ENCODE measurements at places on chromosomes 5 and 9. TPM values are rescaled to one million over a fixed set of nuclear protein-coding genes. Genes with fewer than 3 reads are reported as not detected.

- no peak for DNase-seq
Observed at GRCh38 chr5:94432499-94432898, 185.9 kb downstream of the KIAA0825 start.

- no peak for DNase-seq
Observed at GRCh38 chr5:100566382-100567141, 31.4 kb downstream of the FAM174A start.

DNA sequence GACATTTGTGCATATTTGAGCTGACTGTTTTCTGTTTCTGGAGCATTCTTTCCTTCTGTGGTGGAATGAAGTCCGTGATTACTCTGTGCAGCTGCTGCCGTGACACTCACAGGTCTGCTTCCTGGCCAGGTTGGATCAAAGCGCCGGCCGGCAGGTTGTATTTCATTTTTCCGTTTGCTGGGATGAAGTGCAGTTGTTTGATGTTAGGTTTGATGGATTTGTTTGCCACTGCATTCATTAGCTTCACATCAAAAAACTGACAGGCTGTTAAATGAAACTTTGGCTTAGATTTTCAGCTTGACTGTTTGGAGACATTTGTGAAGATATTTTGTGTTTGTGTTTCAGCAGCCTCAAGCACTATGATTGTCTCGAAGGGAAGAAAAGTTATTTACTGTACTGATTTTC lies 140.1 kb downstream of the KDM4C start:
- no peak for DNase-seq

GRCh38 chr9:1238407-1238806 lies 188.2 kb downstream of the DMRT2 start:
- DNase-seq: no peak

- DNase-seq: no peak
Observed at GRCh38 chr5:158126442-158127405, 267.8 kb upstream of the CLINT1 start.

GRCh38 chr5:59598547-59598874 lies 295.0 kb downstream of the PDE4D start:
- DNase-seq: no peak

DNA sequence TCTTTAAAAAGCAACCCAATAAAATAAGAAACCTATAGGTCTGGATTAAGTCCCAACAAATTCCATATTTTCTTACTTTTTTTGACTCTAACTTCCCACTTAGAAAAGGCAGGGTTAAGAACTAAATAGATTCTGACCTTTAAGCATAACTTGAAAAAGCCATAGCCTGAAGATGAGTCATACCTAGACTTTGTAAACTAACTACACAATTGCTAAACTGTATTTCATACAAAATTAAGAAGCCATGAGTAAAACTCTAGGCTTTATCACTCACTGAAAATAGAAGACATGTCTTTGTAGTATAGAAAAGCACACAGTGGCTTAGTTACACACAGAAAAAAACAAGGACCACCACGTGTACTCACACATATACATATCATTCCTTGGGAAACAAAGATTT lies 51.5 kb downstream of the MLLT3 start:
- no peak for DNase-seq

- DNase-seq: no peak
Observed at GRCh38 chr5:178785999-178786398, 55.5 kb upstream of the ZNF354A start.

DNA sequence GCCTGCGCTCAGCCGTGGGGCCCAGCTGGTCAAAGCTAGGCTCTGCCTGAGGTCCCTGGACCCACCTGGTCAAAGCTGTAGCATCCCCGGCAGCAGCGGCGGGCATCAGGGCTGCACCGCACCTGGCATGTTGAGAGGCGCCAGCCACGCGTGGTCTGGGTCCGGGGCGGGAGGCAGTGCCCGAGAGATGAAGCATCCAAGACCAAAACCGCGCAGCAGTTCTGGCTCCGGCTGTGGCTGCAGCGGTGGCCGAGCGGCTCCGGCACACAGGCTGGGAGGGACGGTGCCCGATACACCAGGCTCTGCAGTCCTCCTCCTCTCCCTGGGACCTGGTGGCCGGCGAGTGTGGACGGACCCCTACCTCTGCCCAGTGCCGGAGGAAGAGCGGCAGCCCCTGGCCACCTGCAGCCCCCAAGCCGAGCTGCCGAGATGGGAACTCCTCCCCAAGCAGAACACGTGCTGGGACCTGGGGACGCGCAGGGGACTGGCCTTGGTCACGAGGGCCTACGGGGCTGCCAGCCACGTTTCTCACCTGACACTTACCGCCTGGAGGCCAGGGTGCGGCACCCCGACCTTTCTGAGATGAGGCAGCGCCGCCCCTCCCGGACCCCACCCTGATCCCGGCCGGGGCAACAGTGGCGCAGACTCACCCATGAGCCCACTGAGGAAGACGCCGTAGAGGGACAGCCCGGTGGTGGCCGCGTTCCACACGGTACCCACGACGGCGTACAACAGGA lies 33.0 kb downstream of the SLC9A3 start:
- DNase-seq: no peak

GRCh38 chr9:73133921-73134407 lies 17.7 kb upstream of the ANXA1 start:
- no peak for DNase-seq

DNA sequence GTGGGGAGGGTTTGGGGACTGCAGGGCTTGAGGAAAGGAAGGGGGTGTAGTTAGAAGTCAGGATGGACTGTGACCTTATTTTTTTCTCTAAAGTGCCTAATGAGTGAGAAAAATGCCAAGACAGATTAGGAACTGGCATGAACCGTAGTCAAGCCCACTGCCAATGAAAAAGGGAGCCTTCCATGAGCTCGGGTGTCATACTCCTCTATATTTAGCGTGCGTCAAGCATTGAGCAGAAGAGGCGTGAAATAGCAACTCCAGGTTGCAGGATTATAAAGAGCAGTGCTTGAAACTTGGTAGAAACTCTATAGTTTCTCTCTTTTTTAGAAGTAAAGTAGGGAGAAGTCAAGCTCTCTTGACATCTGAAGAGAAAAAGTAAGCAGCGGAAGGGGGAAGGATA lies 1.8 kb downstream of the SGCD start:
- no peak for DNase-seq

DNA sequence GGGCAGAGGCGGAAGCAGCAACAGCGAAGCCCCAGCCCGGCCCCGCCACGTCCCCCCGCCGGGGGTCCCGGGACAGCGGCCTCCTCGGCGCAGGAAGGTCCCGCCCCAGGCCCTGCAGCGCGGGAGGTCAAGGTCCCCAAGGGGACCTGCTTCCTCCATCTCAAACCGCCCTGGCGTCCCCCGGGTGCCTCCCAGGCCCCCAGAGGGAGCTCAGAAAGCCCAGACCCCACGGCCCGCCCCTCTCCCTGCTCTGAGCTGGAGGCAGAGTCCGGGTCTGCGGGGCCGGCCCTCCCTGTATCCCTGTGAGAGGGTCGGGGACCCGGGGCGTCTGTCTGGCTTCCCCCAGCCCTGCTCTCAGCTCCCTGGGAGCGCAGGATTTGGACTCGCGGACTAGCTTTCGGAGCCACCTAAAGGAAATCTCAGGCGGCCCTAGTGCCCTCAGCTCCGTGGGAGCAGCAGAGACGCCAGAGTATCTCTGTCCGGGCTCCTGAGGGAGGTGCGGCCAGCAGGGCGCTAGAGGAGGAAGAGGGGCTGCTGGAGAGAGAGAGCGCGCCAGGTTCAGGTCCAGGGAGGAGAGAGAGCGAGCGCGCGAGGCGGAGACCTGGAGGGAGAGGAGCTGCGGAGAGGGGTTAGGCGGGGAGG lies 30.7 kb downstream of the EXOC3 start:
- no peak for DNase-seq

The PRRC2B gene
- total RNA-seq: 460 TPM
